ENCODE measurements at places on chromosomes 4 and X.

DNA sequence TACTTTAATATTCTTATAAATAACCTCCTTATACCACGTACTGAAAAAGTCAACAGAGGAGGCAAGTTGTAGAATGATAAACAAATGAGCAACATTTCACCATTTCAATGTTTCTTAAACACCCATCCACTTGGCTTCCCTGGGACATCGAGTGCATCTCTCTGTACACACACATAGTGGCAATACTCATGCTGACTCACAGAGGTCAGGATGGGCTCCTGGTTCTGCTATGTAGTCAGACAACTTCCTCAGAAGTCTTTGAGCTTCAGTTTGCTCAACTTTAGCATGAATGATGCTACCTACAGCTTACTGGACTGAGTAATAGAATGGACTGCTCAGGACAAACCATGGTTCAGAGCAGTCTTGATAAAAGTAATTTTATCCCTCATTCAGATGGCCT is 56.9 kb downstream of the MAD2L1 start:
- DNase-seq, result no peak

GRCh38 chr4:48329976-48330375 is 11.4 kb upstream of the SLAIN2 start:
- no peak for DNase-seq

GRCh38 chrX:10851809-10852208 is 231.4 kb upstream of the MID1 start:
- no peak for DNase-seq

- DNase-seq, result no peak
Observed at GRCh38 chr4:20028645-20029044, 223.1 kb upstream of the SLIT2 start.

DNA sequence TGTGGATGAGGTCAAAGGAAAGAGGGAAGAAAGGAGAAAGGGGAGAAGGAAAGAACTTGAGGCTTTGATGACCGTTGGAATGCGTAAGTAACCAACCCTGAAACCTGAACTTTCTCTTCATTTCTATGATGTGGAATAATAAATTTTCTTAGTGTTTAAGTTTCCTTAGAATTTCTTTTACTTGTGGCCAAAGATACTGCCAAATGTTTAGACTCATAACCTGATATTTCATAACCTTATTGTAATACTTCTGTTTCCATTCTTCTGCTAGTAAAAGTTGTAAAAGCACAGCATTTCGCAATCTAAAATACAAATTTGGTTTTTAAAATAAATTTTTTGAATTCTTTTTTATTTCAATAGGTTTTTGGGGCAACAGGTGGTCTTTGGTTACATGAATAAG is 258.5 kb upstream of the GIMD1 start:
- no peak for DNase-seq

GRCh38 chr4:109754093-109754857 is 24.4 kb upstream of the PLA2G12A start:
- no peak for DNase-seq

GRCh38 chr4:165288226-165288625 is 39.2 kb upstream of the MSMO1 start:
- DNase-seq, result no peak

- DNase-seq, result no peak
Observed at GRCh38 chr4:121674696-121675095, 22.1 kb downstream of the ANXA5 start.

DNA sequence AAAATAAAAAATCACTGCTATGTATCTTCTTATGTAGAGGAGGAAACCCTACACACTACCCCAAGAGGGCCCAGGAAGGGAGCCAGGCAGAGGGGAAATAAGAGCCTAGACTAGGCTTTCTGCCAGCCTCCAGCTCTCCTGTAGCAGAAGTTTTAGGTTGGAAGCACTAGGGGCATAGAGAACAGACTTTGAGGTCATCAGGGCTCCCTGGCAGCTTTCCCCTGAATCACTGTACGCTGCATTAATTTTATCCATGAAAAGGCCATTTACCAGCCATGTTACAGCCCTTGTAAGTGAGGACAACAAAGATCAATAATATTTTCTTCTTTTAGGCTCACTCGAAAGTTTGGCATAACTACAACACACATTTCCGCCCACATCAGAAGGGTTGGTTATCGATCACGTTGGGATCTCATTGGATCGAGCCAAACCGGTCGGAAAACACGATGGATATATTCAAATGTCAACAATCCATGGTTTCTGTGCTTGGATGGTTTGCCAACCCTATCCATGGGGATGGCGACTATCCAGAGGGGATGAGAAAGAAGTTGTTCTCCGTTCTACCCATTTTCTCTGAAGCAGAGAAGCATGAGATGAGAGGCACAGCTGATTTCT is 24.7 kb downstream of the RPL9 start:
- no peak for DNase-seq

DNA sequence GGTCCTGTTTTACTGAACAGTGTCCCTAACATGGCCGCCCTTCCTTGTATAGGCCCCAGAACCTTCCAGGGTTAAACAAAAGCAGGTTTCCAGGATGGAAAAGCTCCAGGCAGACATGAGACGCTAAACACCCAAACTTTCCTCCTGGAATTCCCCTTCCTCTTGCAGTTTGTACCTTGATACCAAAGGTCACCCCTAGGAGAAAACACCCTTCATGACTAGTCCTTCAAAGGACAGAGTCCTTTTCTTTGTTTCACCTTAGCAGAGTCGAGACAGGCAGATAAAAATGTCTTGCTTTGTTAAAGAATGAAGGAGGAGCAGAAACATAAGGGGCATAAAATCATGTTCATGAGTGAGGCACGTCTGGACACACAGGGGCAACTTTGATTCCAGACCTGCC is 247.5 kb downstream of the BCOR start:
- no peak for DNase-seq

- DNase-seq, result no peak
Observed at GRCh38 chr4:111943796-111944203, 201.5 kb upstream of the FAM241A start.
